ENCODE measurements at places on chromosomes 1 and 21. TPM values are rescaled to one million over a fixed set of nuclear protein-coding genes. Genes with fewer than 3 reads are reported as not detected.

- no peak for DNase-seq
Observed at GRCh38 chr1:180743868-180744267, 112.0 kb downstream of the XPR1 start.

ATAD3C gene
- 4.2 TPM for total RNA-seq

GRCh38 chr1:248699099-248699498 is 3.5 kb downstream of the OR14I1 start:
- no peak for DNase-seq

LCE1F gene
- not detected for total RNA-seq

GRCh38 chr1:30981172-30981571 is 72.6 kb upstream of the SDC3 start:
- DNase-seq: no peak

DNA sequence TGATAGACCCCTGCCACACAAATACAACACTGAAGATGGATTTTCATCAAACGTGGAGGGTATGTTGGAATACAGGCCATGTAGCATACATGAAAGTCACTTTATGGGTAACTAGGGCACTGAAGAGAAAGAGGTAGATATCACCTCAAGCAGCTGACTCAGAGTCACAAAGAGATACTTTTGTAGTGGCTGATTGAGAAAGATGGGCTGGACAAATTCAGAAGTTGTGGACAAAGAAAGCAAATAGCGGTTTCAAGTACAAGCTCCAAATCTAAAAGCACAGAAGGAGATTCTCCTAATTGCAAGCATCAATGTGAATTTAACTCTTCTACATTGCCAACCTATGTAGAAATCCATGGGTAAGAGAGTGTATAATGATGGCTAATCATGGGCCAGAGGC is 35.0 kb upstream of the RGS18 start:
- DNase-seq: no peak

SH2D1B gene
- not detected for total RNA-seq

NBPF11 gene
- total RNA-seq: 15.3 TPM

Measured in PC-9 (cell line).